ENCODE measurements at places on chromosomes 11 and 22. TPM values are rescaled to one million over a fixed set of nuclear protein-coding genes. Genes with fewer than 3 reads are reported as not detected.

- no peak for DNase-seq
- no peaks in the 10 kb centered on the region for H3K36me3 ChIP-seq
- no peak overlapping the region for H3K27ac ChIP-seq
- no peaks in the 10 kb centered on the region for H3K4me1 ChIP-seq
Observed at GRCh38 chr22:45891996-45892621, 84.9 kb downstream of the WNT7B start.

GRCh38 chr11:65551572-65552387, 6.4 kb downstream of the LTBP3 start:
- no peak overlapping the region for H3K4me3 ChIP-seq
- no peak for DNase-seq
- H3K27me3 ChIP-seq = no peaks in the 10 kb centered on the region
- no peaks in the 10 kb centered on the region for H3K36me3 ChIP-seq

GRCh38 chr11:83195649-83196048, 2.1 kb downstream of the ANKRD42 start:
- H3K4me3 ChIP-seq = no peak overlapping the region

GRCh38 chr11:5923427-5923776, 18.6 kb upstream of the OR56A3 start:
- no peaks in the 10 kb centered on the region for H3K36me3 ChIP-seq
- H3K27ac ChIP-seq = no peak overlapping the region
- no peak for DNase-seq
- H3K27me3 ChIP-seq = no peaks in the 10 kb centered on the region
- no peaks in the 10 kb centered on the region for H3K4me1 ChIP-seq

GRCh38 chr22:24129980-24130379, 51.3 kb upstream of the SUSD2 start:
- DNase-seq = no peak
- H3K27me3 ChIP-seq = no peaks in the 10 kb centered on the region
- no peak overlapping the region for H3K4me3 ChIP-seq
- H3K4me1 ChIP-seq = no peaks in the 10 kb centered on the region

DNA sequence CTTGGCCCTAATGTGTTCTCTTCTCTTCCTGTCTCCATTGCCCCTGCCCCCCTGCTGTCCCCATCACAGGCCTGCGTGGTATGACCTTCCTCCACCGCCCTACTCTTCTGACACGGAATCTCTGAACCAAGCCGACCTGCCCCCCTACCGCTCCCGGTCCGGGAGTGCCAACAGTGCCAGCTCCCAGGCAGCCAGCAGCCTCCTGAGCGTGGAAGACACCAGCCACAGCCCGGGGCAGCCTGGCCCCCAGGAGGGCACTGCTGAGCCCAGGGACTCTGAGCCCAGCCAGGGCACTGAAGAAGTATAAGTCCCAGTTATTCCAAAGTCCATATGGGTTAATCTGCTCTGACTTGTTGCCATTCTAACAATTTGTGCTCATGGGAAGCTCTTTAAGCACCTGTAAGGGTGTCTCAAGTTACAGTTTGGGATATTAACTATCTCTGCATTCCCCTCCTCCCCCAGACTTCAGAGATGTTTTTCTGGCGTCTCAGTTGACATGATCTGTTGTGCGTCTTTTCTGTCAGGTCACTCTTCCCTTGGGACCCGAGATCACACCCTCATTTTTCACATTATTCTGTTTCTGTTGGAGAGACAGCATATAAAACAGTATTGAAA, 60.0 kb downstream of the COMMD9 start:
- no peaks in the 10 kb centered on the region for H3K36me3 ChIP-seq
- no peak overlapping the region for H3K4me3 ChIP-seq
- no peak for DNase-seq
- H3K4me1 ChIP-seq = peaks cover 10% of the 10 kb centered on the region
- H3K27ac ChIP-seq = peak overlapping the region; percentile 74

DNA sequence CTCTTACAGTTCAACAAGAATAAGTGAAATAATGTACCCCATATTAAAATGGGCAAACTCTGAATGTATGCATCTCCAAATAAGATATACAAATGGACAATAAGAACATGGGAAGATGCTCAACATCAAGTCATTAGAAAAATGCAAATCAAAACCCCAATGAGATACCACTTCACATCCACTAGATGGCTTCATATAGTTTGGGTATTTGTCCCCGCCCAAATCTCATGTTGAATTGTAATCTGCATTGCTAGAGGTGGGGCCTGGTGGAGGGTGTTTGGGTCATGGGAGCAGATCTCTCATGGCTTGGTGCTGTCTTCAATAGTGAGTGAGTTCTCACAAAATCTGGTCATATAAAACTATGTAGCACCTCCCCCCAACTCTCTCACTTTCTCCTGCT, 5.7 kb downstream of the MPZL2 start:
- no peaks in the 10 kb centered on the region for H3K4me1 ChIP-seq
- no peak overlapping the region for H3K27ac ChIP-seq
- H3K27me3 ChIP-seq = peaks cover 18% of the 10 kb centered on the region
- no peak for DNase-seq
- no peaks in the 10 kb centered on the region for H3K36me3 ChIP-seq
- H3K4me3 ChIP-seq = no peak overlapping the region

- H3K36me3 ChIP-seq = no peaks in the 10 kb centered on the region
- no peaks in the 10 kb centered on the region for H3K27me3 ChIP-seq
Observed at GRCh38 chr11:6283453-6284023, 23.9 kb downstream of the CCKBR start.

- H3K4me1 ChIP-seq = peaks cover 5% of the 10 kb centered on the region
- no peak for DNase-seq
- no peak overlapping the region for H3K27ac ChIP-seq
- H3K36me3 ChIP-seq = no peaks in the 10 kb centered on the region
Observed at GRCh38 chr22:37571258-37571991, 8.5 kb downstream of the LGALS2 start.

DNA sequence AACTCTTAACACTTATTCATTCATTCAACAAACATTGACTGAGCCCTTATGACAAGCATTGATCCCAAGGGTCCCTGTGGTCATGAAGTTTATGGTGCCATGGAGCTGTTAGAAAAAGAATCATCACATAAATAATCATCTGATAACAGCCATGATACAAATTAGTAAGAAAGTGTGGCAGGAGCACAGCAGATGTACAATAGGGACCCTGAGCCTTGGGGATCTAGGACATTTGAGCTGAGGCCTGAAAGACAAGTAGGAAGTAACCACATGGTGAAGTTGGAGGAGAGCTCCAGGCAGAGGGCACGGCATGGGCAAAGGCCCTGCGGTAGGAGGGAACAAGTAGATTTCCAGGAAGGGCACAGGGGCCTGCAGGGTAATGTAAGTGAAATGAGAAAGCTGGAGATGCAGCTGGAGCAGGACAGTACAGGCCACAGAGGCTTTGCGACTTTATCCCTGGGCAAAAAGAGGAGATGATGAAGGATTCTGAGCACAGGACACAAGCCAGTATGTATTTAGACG, 6.8 kb upstream of the TCF20 start:
- no peak overlapping the region for H3K4me3 ChIP-seq
- H3K27ac ChIP-seq = no peak overlapping the region
- DNase-seq = no peak
- no peaks in the 10 kb centered on the region for H3K27me3 ChIP-seq
- H3K4me1 ChIP-seq = no peaks in the 10 kb centered on the region

- no peak overlapping the region for H3K4me3 ChIP-seq
- no peak for DNase-seq
- H3K27ac ChIP-seq = no peak overlapping the region
Observed at GRCh38 chr11:64650923-64651523, 60.0 kb downstream of the SLC22A12 start.

GRCh38 chr11:119085437-119085847, 761 bp downstream of the HMBS start:
- no peaks in the 10 kb centered on the region for H3K36me3 ChIP-seq
- no peaks in the 10 kb centered on the region for H3K4me1 ChIP-seq
- no peaks in the 10 kb centered on the region for H3K27me3 ChIP-seq
- H3K27ac ChIP-seq = peak overlapping the region; percentile 96
- H3K4me3 ChIP-seq = peak overlapping the region; percentile 82
- no peak for DNase-seq

DNA sequence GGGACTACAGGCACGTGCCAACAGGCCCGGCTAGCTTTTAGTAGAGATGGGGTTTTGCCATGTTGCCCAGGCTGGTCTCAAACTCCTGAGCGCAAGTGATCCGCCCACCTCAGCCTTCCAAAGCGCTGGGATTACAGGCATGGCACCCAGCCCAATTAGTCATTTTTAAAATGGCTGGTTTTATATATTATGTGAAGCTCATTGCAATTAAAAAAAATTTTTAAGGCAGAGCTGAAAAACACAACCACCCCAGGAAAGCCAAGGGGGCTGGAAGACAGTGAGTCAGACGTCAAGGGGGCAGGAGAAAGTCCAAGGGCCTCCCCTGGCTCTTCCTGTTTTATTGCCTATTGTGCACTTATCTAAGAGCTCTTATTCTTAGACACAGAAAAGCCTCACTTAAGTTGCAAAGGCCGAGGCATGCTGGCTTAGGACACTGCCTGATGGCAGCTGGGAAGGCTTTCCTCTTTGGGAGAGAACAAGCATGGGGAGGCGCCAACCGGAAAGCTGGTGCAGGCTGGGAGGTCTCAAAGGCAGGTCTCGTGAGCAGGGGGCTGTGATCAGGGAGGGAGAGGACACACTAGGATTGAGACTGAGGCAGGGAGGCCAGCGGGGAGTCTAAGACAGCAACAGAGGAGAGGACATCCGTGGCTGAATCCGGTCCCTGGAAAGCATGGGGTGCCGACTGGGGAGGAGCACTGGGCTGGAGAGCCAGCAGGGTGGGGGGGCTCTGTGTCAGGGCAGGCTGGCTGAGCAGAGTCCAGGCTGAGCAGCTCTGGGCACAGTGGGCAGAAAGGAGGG, 11.1 kb upstream of the OSM start:
- H3K27me3 ChIP-seq = no peaks in the 10 kb centered on the region
- H3K27ac ChIP-seq = peak overlapping the region; percentile 52
- H3K36me3 ChIP-seq = no peaks in the 10 kb centered on the region
- no peaks in the 10 kb centered on the region for H3K4me1 ChIP-seq
- DNase-seq = peak; percentile 61
- H3K4me3 ChIP-seq = no peak overlapping the region

- H3K27ac ChIP-seq = no peak overlapping the region
- no peak overlapping the region for H3K4me3 ChIP-seq
- no peak for DNase-seq
- no peaks in the 10 kb centered on the region for H3K4me1 ChIP-seq
Observed at GRCh38 chr11:11311169-11311568, 41.9 kb downstream of the CSNK2A3 start.

DNA sequence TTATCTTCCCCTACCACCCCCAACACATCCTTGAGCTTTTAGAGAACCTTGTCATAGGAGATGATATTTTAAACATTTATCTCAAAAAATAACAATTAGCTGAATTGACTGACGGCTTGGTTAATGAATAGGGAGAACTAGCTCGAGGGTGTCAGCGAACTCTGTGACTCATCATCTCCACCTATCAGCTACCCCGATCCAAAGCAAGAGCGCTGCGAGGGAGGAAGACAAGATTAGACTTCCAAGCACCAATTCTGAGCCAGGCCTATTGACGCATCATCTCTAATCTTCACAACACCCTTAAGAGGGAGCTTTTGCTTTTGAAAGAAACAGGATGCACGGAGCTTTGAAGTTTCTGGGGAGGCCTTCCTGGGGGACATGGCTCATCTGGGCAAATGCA, 51.0 kb upstream of the GALNT18 start:
- H3K36me3 ChIP-seq = no peaks in the 10 kb centered on the region
- H3K27me3 ChIP-seq = no peaks in the 10 kb centered on the region
- H3K27ac ChIP-seq = no peak overlapping the region
- no peaks in the 10 kb centered on the region for H3K4me1 ChIP-seq
- H3K4me3 ChIP-seq = no peak overlapping the region
- DNase-seq = no peak

DNA sequence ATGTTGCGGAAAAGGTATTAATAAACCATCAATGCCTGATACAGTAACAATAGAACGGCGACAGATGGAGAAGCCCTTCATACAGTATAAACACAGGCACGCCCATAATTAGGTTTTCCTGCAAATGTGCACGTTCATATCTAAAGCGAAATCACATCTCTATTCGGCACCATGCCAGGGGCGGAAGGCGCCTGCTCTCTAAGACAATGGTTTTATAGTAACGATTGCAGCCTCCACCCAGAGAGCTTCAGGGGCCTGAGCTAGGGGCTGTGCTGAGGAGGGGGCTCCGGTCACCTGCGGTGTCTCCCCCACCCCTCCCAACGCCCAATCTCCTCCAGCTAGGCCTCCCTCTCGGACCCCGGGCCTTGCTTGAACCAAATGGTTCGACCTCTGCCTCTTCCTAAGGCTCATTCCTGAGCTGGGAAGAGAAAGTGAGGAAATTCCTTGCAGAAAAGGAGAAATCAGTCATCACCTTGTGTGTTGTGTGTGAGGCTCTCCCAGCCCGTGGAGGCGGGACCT, 9.6 kb downstream of the KRTAP5-5 start:
- no peaks in the 10 kb centered on the region for H3K27me3 ChIP-seq
- no peak overlapping the region for H3K4me3 ChIP-seq
- H3K36me3 ChIP-seq = no peaks in the 10 kb centered on the region
- H3K4me1 ChIP-seq = no peaks in the 10 kb centered on the region
- DNase-seq = no peak

DNA sequence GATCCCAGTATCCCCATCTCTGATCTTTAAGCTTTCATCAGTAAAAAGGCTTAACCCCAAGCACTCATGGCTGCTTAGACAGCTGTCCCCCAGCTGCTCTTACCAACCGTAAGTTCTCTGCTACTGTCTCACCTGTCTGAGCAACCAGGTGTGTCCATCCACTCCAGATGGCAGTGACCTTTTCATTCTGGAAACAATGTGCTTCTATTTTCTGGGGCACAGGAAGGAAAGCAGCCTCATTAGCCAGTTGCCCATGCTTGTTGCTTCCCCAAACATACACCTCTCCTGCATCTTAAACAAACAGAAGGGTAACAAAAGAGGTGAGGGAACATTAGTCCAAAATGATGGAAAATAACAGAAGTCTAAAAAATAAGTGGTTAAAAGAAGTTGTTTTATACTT, 24.4 kb downstream of the SERGEF start:
- H3K36me3 ChIP-seq = no peaks in the 10 kb centered on the region
- H3K4me1 ChIP-seq = no peaks in the 10 kb centered on the region
- H3K4me3 ChIP-seq = no peak overlapping the region

- peaks cover 5% of the 10 kb centered on the region for H3K27me3 ChIP-seq
- H3K36me3 ChIP-seq = no peaks in the 10 kb centered on the region
- no peak overlapping the region for H3K4me3 ChIP-seq
Observed at GRCh38 chr11:1231396-1232020, 8.6 kb downstream of the MUC5B start.

- H3K27ac ChIP-seq = no peak overlapping the region
- no peak overlapping the region for H3K4me3 ChIP-seq
- no peaks in the 10 kb centered on the region for H3K36me3 ChIP-seq
- no peaks in the 10 kb centered on the region for H3K27me3 ChIP-seq
- peaks cover 8% of the 10 kb centered on the region for H3K4me1 ChIP-seq
Observed at GRCh38 chr22:24407884-24408283, 19.5 kb upstream of the ADORA2A start.

GRCh38 chr11:86046116-86046515, 22.8 kb downstream of the PICALM start:
- H3K27me3 ChIP-seq = no peaks in the 10 kb centered on the region
- H3K4me1 ChIP-seq = peaks cover 9% of the 10 kb centered on the region
- no peak overlapping the region for H3K4me3 ChIP-seq

SCGB2A2 gene
- total RNA-seq = not detected

BTBD18 gene
- total RNA-seq = not detected

MOV10L1 gene
- total RNA-seq = 3.4 TPM

UPK3A gene
- total RNA-seq = not detected

KDM4F gene
- total RNA-seq = not detected

NLRX1 gene
- total RNA-seq = 5.1 TPM

HTR3B gene
- total RNA-seq = not detected

FXYD2 gene
- total RNA-seq = 36.4 TPM

ESAM gene
- 91.6 TPM for total RNA-seq

UBASH3B gene
- 0.26 TPM for total RNA-seq

NRXN2 gene
- 48.4 TPM for total RNA-seq

All from uterus (tissue), 4 donors.